ENCODE measurements at places on chromosomes 1 and 21. TPM values are rescaled to one million over a fixed set of nuclear protein-coding genes. Genes with fewer than 3 reads are reported as not detected.
A peak's percentile ranks its signal among the peaks of the same experiment; 100 is the strongest.

Gene GREM2
- 0.05 TPM for total RNA-seq

DNA sequence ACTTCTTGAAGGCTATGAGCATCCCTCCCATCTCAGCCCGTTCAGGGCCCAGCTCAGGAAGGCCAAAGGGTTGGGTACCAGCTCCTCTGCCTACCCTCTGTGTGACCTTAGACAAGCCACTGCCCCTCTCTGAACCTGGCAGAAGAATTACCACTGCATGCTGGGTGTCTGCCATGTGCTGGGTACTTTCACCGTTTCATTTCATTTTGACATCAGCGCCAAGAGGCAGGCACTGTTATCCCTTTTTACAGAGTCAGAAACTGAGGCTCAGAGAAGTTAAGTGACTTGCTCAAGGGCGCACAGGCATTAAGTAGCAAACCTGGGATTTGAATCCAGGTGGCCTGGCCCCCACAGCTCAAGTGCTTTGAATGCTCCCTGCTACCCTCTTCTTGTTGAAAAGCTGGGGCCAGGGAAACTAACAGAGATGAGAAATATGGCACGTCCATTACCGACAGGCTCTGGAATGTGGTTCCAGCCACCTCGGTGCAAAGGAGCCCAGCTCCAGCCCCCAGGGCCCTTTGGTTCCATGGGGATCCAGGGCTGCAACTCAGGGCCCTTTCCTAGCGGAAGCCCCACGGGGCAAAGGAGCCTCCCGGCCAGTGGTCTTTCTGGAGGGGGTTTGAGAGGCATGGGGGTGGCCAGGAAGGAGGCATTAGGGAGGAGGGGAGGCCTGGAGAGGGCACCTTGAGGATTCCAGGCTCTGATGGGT is 6.5 kb downstream of the TMEM82 start:
- no peak for DNase-seq

Gene SELP
- total RNA-seq = 0.13 TPM

DNA sequence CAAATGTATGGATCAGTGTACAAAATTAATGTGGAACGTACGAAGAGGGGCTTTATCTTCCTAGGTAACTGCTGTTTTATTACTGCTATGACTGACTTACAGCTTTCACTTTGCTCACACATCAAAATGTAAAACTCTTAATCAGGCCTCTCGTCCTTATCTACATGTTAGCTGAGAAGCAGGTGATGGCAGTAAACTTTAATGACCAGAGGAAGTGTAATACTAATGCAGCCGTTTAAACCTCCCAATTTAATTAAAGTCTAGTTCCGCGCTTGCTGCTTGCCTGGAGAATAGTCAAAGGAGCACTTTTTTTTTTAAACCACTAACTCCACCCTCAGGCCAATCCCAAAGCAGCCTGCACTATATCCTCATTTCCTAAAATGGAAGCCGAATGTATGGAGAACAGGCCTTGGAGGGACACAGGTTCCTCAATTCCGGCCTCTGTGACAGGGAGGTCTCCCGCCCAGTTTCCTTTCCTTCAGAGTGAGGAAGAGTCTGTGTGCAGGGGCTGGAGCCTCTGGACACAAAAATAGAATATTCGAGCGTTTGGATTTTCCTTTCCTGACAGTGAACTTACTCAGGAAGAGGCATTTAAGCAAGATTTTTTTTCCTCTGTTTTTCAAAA is 36.7 kb upstream of the RASAL2 start:
- no peak for DNase-seq

- DNase-seq = no peak
These were observed 10.6 kb upstream of the S100A11 start for GRCh38 chr1:152047413-152047729.

- no peak for DNase-seq
These were observed 124.4 kb downstream of the SMYD3 start for GRCh38 chr1:246382589-246383238.

Gene FCER1G
- 0.93 TPM for total RNA-seq

GRCh38 chr1:24323281-24323680 is 4.1 kb downstream of the GRHL3 start:
- no peak for DNase-seq

GRCh38 chr1:11013160-11013531 is 692 bp downstream of the TARDBP start:
- DNase-seq = no peak

Gene CD247
- 237 TPM for total RNA-seq

Gene LCE1B
- total RNA-seq = not detected

- DNase-seq = no peak
These were observed 26.6 kb upstream of the RD3 start for GRCh38 chr1:211518330-211519289.

DNA sequence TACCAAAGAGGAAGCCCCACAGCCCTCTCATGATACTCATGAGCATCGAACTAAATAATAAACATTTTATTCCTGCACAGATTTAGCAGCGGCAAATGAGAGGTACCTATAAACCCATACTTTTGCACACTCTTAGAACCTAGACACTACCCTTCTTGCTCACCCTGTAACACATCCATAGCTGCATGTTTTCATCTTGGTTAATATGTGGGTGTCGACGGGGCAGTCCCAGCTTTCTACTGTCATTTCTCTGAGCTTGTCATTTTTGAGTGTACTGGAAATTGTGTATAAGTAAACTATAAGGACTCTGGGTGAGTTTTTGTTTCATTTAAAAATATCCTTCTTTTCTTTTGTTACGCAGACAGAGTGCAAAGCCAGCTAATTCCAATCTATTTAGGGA is 25.5 kb downstream of the OVGP1 start:
- DNase-seq = no peak

Gene HMGCS2
- not detected for total RNA-seq

Gene SMIM34
- total RNA-seq = not detected

- DNase-seq = no peak
These were observed 10.1 kb upstream of the ABCA4 start for GRCh38 chr1:94130851-94131595.

Gene SPRR2A
- not detected for total RNA-seq

DNA sequence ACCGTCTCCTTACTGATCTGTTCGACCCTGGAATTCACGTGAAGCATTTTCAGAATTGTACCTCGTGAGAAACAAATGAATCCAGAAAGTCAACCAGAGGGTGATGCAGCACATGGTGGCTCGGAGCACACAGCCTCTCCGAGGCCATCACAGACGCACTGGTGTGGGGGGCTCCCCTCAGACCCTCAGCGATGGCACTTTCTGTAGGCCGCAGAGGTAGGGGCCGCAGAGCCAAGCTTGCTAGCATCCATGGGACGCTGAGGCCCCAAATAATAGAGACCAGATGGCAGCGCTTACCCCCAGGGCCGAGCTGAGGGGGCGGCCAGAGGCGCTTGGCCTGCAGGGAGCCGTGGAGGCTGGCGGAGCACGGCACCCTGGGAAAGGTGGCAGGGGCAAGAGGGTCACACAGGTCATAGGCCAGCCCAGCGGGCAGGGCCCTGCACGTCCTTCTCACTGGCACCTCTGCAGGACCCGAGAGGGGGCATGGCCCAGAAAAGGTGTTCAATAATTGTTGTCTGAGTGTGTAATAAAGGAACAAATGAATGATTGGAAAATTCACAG is 28.1 kb upstream of the COL6A2 start:
- no peak for DNase-seq

DNA sequence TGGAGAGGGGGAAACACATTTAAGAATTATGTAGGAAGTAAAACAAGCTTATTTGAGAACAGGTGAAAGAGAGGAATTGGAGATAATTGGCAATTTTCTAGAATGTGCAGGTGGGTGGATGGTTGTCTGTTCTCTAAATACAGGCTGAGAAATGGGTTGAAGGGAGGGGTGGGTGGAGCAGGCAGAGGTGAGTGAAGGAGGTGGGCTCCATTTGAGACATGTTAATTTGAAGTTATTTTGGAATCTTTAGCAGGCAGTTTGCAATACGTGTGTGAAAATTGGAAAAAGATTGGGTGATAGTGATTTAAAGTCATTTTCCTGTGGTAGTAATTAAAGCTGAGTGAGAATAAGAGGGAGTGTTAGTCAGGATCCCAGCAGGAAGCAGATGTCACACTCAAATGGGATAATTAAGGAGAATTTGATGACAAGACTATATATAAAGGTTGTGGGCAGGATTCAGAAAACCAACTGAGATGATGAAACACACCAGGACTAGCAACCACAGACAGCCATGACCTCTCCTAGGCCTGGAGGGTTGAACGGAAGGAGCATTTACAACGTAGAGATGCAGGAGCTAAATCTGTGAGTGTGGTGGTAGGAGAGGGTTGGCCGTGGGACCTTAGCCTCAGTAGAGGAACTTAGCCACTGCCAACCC is 40.6 kb downstream of the CHRM3 start:
- no peak for DNase-seq

DNA sequence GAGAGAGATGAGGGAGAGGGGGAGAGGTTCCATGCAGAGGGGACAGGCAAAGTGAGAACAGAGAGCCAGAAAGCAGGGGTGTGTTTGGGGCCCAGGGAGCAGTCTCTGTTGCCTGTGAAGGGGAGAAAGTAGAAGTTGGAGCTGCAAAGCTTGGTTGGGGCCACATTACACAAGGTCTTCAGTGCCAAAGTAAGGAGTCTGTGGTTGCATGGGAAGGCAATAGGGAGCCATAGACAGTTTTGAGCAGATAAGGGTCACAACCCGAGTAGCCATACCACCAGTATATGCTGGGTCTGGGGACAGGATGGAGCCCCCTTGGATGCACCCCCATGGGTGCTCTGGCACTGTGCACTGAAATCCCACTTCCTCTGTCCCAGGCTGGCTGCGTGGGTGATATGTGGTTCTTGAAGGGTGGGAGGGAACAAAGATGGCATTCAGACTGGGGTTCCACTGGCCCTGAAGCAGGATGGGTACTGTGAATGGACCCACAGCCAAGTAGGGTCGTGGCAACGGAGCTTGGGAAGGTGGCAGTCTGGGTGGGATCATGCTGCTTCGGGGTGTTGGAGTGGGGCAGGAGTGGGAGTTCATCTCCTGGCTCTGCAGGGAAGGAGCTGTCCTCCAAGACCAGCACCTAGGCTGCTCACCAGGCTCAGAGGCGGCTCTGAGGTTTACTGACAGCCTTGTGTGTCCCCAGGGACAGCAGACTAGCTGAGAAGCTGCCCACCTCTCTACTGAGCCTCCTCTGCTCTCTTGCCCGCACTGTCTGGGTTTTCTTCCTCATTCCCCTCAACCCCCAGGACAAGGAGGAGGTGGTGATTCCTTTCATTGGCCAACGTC is 12.1 kb downstream of the DRAXIN start:
- no peak for DNase-seq

Gene ZNF683
- total RNA-seq = not detected

DNA sequence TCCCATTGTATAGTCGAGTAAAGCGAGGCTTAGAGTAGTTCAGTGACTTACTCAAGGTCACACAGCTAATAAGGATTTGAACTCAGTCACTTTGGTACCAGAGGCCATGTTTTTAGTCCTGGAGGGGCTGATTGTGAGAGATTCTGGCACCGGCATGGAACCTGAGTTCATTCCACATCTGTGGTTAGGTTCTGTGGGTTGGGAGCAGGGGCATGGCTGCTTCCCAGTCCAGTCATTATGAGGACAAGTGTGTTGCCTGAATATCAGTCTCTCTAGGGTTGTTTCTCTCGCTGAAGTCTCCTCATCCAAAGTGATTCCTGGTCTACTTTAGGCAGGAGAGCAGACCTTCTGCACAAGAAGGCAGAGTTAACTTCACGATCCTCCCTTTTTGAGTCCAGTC is 90.6 kb downstream of the C1orf94 start:
- no peak for DNase-seq

GRCh38 chr1:248849152-248849551 is 9.7 kb downstream of the ZNF692 start:
- DNase-seq = no peak

Gene OR2AJ1
- total RNA-seq = not detected

DNA sequence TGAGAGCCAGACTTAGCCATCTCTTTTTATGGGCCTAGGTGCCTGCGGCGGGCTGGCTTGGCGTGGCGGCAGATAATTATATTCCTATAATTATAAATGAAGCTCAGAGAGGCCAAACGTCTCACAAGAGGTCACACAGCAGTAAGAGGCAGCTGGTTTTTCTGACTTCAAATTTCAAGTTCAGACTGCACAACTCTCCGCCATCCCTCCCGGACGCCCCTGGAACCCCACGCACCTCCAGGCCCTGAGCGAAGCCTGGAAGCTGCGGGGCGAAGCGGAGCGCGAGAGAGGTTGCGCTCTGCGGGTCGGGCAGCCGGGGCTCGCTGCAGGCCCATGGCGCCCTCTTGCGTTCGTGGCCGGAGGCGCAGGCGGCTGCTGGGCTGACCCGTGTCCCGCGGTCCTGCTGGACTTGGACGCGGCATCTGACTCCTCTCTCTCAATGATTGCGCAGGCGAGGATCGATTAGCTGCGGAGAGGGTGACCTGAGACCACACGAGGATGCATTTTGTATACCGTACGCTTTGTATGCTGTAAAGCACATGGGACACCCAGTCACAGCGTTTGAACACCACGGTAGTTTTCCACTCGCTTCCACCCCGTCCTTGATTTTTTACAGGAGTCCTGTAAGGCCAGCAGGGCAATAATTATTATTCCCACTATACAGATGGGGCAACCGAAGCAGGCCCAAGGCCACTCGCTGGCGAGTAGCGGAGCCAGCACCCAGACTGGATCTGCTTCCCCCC is 272.7 kb downstream of the FOXD2 start:
- peak; percentile 56 for DNase-seq

DNA sequence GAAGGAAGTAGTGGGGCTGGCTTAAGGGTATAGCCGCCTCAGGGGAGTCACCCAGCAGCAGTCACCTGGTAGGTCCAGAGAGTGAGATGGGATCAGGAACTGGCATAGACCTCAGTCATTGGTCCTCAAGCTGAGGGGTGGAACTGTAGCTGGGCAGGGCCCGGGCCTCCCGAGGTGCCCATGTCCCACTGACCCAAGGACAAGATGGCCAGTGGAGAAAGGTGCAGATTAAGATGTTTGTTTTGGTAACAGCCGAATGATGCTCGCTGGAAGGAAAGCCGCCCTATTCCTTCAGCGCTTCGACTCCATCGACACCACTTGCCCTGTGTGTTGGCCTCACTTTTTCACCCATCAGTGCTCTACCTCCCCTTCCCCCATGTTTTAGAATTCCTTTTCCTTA is 16.4 kb downstream of the COL9A2 start:
- no peak for DNase-seq

Gene RHCE
- total RNA-seq = not detected

DNA sequence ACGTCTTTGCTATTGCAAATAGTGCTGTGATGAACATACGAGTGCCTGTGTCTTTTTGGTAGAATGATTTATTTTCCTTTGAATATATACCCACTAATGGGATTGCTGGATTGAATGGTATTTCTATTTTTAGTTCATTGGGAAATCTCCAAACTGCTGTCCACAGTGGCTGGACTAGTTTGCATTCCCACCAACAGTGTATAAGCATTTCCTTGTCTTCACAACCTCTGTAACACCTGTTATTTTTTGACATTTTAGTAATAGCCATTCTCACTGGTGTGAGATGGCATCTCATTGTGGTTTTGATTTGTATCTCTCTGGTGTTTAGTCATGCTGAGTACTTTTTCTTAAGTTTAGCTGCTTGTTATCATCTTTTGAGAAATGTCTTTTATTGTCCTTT is 215.0 kb downstream of the FMN2 start:
- no peak for DNase-seq

- DNase-seq = no peak
These were observed 41.4 kb downstream of the SCMH1 start for GRCh38 chr1:41200728-41201127.

All from activated T-helper 1 cell treated with anti-CD3 and anti-CD28 coated beads, Interleukin-12 subunit alpha, Interleukin-12 subunit beta, Interleukin-2, Interleukin-4 antibody, amounts not matched to agents 30 ng/mL and 10 ng/mL and 1 ng/mL, durations not matched to agents 14 hours and 24 hours and 36 hours (primary cell).